ENCODE measurements at places on chromosomes 1 and 21.

DNA sequence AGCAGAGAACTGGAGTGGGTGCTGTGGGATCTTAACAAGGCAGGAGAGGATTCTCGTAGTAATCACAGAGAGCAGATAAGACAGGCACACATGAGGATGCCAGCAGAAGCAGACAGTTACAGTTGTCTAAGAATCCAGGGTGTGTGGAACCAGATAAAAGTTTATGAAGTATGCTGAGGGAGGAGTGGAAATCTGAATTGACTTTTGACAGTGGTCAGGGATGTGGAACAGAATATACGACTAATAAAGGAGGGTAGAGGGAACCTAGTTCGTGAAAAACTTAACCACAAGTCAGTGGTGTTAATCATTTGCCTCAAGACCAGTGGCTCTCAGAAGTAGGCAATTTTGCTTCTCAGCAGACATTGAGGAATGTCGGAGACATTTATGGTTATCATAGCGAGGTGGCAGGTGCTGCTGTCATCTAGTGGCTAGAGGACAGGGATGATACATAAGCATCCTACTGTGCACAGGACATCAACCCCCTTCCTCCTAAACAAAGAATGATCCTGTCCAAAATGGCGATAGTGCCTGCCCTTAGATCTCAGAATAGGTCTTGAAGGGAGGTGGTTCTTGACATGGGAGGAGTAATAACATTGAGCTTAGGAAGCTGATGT lies 3.0 kb downstream of the LRRC8D start:
- DNase-seq = no peak

DNA sequence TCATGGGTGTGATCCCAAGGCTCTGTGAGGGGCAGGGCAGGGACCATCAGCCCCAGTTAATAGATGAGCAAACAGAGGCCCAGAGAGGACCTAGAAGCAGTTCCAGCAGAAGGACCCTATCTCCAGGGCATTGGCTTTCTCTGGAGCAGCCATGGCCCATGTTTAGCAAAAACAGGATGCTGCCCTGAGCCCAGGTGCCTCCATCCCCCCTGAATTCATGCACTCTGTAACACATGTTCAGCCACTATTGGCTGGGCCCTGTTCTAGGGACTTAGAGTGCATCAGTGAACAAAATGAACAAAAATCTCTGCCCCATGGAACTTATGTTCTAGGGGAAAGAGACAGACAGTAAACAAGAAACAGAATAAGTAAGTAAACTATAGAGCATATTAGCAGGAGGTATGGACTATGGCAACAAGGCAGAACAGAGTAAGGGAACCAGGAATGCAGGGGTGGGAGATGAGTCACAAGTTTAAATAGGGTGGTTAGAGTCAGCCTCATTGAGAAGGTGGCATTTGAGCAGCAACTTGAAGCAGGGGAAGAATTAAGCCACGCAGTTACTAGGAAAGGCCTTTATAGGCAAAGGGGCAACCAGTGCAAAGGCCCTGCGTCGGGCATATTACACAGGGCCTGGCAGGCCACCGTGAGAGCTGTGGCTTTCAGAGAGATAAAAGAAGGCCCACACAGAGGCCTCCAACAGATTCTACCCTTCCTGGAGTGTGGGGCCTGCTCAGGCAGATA lies 185.9 kb upstream of the EDN2 start:
- no peak for DNase-seq

DNA sequence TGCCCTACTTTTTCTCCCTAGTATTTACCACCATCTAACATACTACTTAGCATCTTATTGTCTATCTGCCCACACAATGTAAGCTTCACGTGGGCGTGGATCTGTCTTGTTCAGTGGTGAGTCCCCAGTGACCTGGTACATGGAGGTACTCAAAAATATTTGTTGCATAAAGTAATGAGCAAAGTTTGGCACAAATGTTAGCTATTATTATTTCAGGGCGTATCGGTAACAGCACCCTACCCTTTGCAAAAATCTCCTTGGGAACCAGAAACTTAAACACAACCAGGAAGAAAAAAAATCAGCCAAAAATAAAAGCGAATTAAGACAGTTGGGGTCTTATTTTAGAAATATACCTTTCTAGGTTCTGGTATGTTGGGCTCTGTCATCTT lies 454 bp upstream of the NENF start:
- no peak for DNase-seq

DNA sequence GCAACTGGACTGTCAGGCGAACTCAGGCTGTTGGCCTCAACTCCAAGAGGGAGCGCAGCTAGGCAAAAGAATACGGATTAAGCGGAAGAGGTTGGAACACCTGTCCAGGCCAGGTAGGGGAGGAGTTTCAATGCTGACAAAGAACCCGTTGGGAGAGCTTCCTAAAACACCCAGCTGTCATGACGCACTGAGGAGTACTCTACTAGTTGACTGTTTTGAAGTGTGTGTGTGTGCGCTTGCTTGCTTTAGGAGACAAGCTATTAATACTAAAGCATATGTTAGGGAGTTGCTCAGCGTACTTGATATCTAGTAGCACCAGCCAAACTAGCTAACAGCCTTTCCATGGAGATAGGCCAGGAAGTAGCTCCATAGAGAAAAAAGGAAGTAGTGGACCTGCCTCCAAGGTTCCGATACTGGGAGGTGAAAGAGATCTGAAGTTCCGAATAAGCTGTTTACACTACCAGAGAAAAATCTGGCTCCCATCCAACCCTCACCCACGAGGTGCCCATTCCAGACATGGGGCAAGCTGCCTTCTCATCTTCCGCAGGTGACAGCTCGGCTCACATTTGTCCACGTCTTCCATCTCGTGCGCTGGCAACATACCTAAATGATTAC lies 974 bp upstream of the FNBP1L start:
- no peak for DNase-seq

DNA sequence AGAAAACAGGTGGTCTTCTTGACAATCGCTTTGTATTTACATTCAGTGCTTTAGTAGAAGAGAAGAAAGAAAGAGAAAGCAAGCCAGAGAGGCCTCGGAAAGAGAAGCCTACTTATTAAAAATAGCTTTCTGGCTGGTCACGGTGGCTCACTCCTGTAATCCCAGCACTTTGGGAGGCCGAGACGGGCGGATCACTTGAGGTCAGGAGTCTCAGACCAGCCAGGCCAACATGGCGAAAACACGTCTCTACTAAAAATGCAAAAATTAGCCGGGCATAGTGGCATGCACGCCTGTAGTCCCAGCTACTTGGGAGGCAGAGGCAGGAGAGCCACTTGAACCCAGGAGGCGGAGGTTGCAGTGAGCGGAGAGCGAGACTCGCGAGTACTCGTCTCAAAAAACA lies 1.8 kb upstream of the SLC19A2 start:
- no peak for DNase-seq

DNA sequence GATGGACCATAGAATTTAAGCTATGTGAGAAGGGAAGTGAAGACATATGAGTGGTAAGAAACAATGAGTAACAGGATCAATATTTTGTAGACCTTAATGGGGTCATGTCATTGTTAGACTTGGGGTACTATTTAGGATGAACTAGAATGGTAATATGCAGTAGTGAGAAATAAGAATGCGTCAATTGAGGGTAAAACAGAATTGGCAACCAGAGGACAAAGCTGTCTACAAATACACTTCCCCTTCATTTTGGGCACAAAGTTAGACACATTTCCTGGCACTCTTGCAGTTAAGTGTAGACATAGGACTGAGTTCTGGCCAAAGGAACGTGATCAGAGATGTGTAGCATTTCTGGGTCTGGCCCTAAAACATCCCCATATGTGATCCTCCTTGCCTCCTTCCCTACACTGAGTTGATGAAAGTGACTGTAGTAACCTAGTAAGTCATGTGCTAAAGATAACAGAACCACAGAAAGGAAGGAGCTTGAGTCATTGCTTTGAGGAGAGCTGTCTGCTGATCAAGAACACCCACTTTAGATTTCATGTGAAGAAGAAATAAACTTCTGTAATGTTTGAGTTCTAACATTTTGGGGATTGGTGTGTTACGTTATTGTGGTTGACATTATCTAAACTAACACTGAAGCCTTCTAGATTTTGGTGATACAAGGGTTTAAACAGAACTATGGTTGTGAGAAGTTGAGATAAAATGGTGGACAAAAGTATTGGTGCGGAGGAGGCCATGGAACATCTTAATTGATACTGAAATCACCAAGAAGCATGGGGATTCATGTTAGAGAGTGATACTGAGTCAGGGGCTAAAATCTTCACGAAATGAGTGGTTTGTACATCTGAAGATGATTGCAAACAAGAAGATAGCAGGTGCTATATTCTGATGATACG lies 41.7 kb downstream of the CD55 start:
- DNase-seq = no peak

DNA sequence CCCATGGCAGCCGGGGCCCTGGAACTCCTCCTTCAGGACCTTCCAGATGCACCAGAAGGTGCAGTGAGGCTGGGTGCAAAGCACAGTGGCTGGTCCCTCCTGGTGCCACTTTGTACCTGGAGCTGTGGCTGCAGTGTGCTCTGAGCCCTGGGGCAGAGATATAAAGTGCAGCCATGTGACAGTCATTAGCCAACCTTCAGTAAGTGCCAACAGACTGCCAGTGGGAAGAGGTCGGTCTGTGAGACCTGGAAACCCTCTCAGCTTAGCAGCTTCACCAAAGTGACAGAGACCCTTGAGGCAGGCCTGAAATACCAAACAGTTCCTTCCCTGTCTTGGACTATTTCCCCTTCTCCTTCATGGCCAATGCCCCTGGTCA lies 26.7 kb upstream of the NGF start:
- DNase-seq = no peak

- DNase-seq = no peak
Measured at GRCh38 chr1:243287652-243288051, 31.8 kb downstream of the SDCCAG8 start.

DNA sequence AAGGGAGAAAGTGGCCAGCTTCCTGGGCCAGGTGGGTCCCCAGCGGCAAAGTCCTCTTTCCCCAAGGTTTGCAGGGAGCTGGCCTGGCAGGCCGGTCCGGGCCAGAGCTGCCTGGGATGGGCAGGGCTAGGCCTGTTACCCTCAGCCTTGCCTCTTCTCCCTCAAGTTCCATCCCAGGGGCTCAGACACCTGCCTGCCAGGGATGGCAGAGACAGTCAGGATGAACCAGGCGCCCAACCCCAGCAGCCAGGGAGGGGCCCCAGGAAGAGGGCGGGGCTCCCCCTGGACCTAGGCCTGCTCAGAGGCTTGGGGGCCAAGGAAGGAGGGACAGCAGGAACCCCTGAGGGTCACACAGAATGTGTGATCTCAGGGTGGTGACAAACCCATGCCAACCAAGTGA lies 120.6 kb downstream of the CASZ1 start:
- DNase-seq = no peak

GRCh38 chr1:206925106-206925736 lies 3.5 kb upstream of the FCMR start:
- no peak for DNase-seq

DNA sequence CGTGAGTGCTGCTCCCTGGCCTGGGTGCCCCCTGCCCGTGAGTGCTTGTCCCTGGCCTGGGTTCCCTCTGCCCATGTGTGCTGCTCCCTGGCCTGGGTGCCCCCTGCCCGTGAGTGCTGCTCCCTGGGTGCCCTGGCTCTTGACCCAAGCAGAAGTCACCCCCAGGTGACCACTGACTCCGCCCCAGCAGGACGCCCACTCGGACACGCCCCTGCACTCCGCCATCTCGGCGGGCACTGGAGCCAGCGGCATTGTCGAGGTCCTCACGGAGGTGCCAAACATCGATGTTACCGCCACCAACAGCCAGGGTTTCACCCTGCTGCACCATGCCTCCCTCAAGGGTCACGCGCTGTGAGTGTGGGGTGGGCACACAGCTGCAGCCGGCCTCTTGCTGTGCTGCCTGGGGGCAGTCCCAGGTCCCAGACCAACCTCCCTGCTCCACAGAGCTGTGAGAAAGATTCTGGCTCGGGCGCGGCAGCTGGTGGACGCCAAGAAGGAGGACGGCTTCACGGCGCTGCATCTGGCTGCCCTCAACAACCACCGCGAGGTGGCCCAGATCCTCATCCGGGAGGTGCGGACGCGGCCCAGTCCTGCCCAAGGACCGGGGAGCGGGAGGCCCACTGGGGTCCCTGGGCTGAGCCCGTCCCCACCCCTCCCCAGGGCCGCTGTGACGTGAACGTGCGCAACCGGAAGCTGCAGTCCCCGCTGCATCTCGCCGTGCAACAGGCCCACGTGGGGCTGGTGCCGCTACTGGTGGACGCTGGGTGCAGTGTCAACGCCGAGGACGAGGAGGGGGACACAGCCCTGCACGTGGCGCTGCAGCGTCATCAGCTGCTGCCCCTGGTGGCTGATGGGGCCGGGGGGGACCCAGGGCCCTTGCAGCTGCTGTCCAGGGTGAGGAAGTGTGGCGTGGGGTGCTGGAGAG lies 3.9 kb upstream of the MMP23B start:
- DNase-seq = no peak

- DNase-seq = no peak
Measured at GRCh38 chr1:228889289-228889688, 154.0 kb downstream of the RHOU start.

DNA sequence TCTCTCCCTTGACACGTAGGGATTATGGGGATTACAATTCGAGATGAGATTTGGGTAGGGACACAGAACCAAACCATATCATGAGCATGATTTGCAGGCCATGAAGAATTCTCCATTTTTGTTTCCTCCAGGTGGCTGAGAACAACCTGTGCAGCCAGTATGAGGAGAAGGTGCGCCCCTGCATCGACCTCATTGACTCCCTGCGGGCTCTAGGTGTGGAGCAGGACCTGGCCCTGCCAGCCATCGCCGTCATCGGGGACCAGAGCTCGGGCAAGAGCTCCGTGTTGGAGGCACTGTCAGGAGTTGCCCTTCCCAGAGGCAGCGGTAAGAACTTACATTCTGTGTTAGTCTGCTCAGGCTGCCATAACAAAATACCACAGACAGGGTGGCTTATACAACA lies 9.7 kb downstream of the MX1 start:
- DNase-seq = no peak

GRCh38 chr1:152000964-152001630 lies 7.4 kb upstream of the S100A10 start:
- DNase-seq = no peak

DNA sequence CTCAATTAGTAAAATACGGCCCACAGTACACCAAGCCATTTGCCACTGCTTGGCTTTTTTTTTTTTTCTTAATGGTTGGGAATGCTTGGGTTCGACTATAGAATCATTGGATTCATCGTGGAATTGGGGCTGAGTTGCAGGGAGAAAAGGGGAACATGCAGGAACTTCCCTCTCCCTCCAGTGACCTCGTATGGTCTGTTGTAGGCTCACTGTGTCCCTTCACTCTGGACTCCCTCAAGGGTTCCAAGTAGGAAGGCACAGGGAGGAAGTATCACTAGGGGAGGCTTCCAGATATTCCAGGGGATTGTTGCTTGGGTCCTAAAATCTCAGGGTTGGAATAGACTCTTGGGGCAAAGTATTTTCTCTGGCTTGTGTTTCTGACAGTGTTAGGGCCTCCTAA lies 24.5 kb downstream of the PPFIA4 start:
- DNase-seq = no peak

GRCh38 chr1:159144571-159144970 lies 26.8 kb upstream of the CADM3 start:
- DNase-seq = no peak

DNA sequence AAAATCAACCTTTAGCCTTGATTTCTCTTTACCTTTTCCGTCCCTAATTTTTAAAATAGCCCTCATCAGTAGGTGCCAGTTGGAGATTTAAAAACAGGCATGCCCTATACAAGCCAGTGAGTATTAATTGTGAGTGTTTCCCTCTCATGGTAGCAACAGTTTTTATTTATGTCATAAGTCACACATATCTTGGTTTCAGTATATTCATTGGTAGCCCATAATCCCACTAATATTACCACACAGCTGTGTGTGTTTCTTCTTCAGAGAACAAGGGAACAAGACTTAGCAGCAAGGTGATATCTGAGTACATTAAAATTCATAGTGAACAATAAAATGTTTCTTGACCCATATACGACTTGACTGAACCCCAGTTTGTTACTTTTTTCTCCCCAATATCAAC lies 68.6 kb upstream of the HSPA13 start:
- DNase-seq = no peak

All from stimulated activated CD8-positive, alpha-beta memory T cell treated with anti-CD3 and anti-CD28 coated beads, Interleukin-7, amount 100 ng/mL, for 24 hours (primary cell).